ENCODE measurements at places on chromosomes 3 and 15.

GRCh38 chr15:56739964-56740640 lies 6.8 kb upstream of the ZNF280D start:
- no peak for DNase-seq

- DNase-seq, result no peak
Measured at GRCh38 chr3:157333551-157333991, 103.1 kb upstream of the PTX3 start.

- DNase-seq, result no peak
Measured at GRCh38 chr3:124156866-124157712, 165.2 kb upstream of the ROPN1 start.

- no peak for DNase-seq
Measured at GRCh38 chr3:138898301-138898700, 48.6 kb downstream of the FOXL2 start.

GRCh38 chr3:159263750-159264553 lies 462.1 kb downstream of the MFSD1 start:
- no peak for DNase-seq

DNA sequence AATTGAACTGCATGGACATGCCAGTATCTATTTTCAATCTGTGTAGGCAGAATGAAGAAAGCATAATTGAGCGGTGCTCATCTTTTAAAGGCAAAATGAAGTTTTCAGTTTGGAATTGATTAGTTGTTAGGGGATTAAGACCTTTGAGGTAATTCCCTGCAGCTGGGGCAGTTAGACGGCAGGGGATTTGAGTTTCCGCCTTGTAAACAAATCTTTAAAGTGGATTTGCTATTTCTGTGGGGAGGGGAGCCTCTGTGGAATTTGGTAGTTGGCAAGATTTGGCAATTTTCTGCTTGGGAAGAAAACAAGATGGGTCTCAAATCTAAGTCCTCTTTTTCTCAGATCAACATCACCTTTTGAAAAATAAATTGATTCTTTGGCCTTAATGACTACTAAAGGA lies 212.5 kb upstream of the CNTN6 start:
- DNase-seq, result no peak

GRCh38 chr3:20588781-20589180 lies 402.8 kb upstream of the SGO1 start:
- no peak for DNase-seq

- no peak for DNase-seq
Measured at GRCh38 chr3:47622671-47623461, 44.2 kb upstream of the CSPG5 start.

DNA sequence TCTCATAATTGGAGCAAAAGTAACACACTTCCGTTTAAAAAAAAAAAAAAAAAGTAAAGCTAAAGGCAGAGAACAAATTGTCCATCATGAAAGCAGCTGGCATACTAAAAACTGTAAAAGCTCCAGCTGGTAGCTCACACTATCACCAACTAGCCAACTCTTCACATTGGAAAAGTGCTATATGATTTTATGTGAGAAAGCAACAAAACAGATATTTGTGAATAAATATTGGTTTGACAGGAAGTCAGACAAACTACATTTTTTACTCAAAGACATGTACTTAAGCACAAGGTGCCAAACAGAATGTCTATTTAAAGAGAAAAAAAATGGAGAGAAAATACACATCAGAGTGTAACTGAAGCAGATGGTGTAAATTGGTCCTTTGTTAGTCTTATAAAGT lies 231.2 kb upstream of the CADM2 start:
- DNase-seq, result no peak

GRCh38 chr3:147370349-147370748 lies 36.0 kb downstream of the ZIC4 start:
- no peak for DNase-seq

DNA sequence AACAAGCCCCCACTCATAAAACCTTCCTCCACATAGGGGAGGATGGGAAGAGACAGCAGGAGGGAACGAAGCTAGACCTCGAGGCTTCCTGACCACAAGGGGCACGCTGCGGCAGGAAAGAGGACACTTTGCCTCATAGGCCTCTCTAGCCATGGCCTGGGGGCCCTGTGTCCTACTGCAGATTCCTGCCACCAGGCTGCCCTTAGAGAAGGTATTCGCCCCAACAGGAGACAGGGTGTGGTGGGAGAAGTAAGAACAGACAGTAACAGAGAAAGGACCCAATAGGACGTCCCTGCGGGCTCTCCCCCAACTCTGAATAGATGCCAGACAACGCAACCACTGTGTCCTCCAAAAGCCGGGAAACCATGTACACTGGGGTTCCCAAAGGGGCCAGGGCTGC lies 36.8 kb downstream of the ADCY5 start:
- no peak for DNase-seq

DNA sequence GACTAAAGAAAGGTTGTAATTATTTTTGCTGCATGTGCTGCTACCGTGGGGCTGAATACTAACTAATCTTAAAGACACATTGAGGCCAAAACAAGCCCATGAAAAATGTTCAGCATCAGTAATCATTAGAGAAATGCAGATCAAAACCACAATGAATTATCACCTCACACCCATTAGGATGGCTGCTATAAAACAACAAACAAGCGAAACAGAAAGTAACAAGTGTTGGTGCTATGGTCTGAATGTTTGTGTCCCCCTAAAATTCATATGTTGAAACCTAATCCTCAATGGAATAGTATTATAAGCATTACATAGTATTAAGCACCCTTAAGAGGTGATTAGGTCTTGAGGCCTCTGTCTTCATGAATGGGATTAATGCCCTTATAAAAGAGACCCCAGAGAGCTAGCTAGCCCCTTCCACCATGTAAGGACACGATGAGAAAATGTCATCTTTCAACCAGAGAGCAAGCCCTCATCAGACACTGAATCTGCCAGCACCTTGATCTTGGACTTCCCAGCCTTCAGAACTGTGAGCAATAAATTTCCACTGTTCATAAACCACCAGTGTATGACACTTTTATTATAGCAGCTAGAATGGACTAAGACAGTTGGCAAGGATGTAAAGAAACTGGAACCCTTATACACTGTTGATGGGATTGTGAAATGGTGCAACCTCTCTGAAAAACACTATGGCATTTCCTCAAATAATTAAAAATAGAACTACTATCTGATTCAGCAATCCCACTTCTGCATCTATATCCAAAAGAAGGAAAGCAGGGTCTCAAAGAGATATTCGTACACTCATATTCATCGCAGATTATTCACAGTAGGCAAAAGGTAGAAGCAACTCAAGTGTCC lies 76.1 kb downstream of the REC114 start:
- no peak for DNase-seq

- no peak for DNase-seq
Measured at GRCh38 chr15:42385980-42386700, 26.8 kb downstream of the CAPN3 start.

DNA sequence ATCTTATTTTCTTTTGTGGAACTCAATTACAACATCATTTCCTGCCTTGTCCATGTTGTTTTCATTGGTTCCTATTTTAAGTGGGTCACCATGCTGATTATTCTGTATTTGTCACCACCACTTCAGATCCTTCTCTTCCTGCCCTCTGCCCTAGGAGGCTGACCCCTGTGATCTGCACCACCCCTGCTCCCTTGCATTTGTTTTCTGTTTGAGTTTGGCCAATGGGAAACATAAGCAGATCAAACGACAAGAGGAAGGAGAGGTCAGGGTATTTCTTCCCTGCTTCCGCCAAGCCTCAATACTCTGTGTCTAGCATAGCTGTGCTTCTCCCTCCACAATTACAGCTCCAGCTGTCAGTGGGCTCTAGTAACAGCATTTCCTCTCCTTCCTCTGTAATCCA lies 71.6 kb downstream of the IMPG2 start:
- DNase-seq, result no peak

DNA sequence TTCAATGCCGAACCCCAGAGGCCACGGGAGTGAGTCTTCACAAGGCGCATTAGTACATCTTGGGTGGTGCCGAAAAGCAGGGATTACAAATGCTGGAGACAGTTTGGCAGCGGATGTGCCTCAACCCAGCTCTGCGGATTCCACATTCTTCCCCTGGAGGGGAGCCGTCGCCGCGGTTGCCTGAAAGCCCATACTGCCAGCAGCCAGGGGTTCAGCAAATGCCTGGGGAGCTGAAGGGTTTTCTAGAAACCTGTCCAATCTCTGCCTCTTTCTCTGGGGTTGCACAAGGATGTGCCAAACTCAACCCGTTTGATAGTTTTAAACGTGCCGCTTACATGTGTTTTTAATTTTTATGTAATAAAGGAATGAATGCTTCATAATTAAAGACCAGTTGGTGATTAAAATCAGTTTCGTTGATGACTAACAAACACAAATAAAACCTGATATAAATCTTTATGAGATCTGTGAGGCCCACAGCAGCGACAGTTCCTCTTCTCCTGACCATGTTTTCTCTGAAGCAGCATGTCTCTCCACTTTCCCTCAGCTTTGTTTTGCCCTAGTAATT lies 74.6 kb upstream of the LEKR1 start:
- DNase-seq, result peak; percentile 63

DNA sequence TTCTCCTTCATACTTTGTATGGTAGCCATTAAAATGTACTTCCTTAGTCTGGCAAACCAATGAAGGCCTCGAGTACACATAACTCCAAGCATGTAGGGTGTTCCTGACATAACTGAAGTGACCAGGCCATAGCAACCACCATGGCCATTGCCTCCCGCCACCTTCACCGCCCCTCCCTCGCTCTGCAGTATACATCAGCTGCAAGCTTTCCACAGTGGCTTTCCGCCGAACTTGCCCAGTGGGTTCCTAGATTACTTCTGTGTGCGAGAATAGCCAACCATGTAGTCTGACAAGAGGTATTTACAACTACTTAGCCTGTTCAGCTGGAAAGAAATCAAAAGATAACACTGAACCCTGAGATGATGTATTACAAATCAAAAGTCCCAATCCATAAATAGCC lies 3.4 kb upstream of the CTNNB1 start:
- no peak for DNase-seq

DNA sequence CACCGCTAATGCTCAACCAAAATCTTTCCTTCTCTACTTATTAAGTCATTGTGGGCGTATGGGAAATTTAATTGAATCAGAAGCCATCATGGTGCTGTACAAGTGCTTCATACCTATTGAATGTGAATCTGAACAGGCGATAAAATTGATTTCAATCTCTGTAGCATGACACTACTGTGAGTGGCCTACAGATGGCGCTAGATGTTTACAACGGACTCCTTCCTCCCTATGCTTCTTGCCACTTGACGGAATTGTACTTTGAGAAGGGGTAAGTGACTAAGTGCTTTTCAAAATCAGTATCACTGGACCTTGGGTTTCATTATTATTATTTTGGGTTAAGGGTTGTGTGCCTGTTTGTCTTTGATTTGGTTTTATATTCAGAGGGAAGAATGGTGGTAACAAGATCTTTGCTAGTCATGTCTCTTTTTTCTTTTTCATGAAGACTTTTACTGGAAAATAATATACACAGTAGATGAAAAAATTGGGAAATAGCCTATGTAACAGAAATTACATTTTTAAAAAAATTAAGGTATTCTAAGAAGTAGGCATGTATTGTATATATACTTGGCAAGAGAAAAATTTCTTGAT lies 35.4 kb downstream of the ACP3 start:
- DNase-seq, result peak; percentile 41

DNA sequence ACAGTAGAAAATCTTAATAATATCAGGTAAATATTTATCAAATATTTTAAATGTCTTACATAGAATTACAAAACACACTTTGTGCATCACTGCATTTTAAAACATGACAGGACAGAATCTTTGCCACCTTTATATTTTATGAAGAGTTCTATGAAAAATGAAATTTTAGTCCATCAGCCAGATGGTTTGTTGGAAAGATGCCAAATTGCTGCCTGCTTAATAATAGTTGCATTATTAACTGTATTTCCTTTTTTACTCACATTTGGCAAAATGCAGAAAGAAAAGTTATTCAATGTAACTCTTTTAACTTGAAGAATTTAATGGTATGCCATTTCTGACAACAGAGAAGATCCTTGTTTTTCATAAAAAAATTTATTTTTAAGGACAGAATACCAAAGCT lies 1271.6 kb downstream of the NSUN3 start:
- no peak for DNase-seq

DNA sequence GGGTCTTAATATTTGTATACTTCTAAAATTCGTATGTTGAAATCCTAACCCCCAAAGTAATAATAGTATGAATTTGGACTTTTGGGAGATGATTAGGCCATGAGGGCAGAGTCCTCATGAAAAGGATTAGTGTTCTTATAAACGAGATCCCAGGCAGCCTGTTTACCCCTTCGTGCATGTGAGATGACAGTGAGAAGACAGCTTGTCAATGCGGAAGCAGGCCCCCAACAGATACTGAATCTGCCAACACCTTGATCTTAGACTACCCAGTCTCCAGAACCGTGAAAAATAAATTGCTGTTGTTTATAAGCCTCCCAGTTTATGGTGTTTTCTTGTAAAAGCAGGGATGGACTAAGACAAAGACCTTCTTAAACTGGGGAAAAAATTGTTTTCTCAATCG lies 714.2 kb downstream of the SI start:
- no peak for DNase-seq

- DNase-seq, result no peak
Measured at GRCh38 chr3:126827121-126827520, 123.1 kb downstream of the CHCHD6 start.

- DNase-seq, result no peak
Measured at GRCh38 chr3:18745472-18745871, 320.3 kb upstream of the SATB1 start.

DNA sequence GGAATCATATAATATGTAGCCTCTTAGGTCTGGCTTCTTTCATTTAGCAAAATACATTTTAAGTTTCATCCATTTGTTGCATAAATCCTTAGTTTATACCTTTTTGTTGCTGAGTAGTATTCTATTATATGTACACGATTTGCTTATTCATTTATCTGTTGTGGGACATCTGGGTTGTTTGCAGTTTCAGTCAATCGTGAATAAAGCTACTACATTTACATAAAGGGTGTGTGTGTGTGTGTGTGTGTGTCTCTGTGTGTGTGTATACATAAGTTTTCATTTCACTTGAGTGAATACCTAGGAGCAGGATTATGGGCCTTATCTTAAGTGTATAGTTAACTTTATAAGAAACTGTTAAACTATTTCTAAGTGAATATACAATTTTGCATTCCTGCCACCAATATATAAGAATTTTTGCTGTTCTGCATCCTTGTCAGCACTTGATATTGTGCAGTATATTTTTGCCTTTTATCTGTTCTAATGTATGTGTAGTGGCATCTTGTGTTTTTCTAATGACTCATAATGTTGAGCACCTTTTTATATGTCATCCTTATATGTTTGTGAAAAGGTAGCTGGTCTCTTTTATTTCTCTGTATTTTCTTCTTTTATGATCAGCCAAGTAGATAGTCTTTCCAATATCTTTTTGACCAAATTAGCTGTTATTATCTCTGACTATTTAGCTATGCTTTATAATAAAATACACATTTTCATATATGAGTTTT lies 55.0 kb downstream of the GLCE start:
- no peak for DNase-seq
